ENCODE measurements at places on chromosomes 11 and 22.

GRCh38 chr11:104036995-104037394 lies 555 bp downstream of the DDI1 start:
- DNase-seq, result no peak

- no peak for DNase-seq
Measured at GRCh38 chr11:123653827-123654565, 428 bp downstream of the SCN3B start.

DNA sequence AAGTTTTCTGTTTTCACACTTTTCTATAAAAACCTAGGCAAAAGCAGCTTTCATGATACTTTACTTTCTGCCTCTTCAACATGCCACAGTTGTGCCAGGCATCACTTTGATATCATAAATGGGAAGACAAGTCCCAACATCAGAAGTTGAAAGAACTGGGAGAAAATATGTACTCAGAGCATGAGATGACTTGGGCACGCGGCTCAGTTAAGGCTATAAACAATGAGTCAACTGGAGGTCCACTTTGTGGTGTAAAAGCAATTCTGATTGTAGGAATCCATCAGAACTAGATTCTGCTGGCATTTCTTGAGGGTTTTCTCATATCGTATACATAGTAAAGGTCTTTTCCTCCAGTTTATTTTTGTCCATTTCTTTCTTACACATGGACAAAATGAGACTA lies 109.7 kb upstream of the USP47 start:
- no peak for DNase-seq

- no peak for DNase-seq
Measured at GRCh38 chr11:32437495-32438345, 2.4 kb upstream of the WT1 start.

- DNase-seq, result no peak
Measured at GRCh38 chr11:113001709-113002108, 40.5 kb downstream of the NCAM1 start.

- DNase-seq, result no peak
Measured at GRCh38 chr11:68940651-68941323, 37.1 kb downstream of the IGHMBP2 start.

- DNase-seq, result no peak
Measured at GRCh38 chr22:32333769-32334659, 23.7 kb upstream of the RFPL3 start.

DNA sequence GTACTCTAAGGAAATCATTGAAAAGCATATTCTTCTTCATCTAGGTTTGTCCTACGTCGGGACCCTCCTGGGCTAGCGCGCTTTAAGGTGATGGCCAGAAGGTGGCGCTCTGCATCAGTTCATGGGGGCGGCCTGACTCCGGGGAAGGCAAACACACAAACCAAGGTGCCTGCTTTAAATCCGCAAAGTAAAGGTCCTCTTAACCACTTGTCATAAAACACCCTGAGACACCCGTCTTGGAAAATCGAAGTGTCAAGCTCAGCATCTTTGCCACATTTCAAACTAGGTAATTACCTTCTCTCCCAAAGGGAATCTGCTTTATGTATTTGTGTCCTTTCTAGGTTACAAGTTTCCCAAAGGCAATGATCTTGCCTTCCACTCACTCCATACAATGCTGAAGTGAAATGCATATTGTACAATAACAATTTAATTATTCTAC lies 33.9 kb downstream of the LMO2 start:
- DNase-seq, result peak; percentile 84

GRCh38 chr11:6703247-6704063 lies 20.3 kb upstream of the MRPL17 start:
- no peak for DNase-seq

DNA sequence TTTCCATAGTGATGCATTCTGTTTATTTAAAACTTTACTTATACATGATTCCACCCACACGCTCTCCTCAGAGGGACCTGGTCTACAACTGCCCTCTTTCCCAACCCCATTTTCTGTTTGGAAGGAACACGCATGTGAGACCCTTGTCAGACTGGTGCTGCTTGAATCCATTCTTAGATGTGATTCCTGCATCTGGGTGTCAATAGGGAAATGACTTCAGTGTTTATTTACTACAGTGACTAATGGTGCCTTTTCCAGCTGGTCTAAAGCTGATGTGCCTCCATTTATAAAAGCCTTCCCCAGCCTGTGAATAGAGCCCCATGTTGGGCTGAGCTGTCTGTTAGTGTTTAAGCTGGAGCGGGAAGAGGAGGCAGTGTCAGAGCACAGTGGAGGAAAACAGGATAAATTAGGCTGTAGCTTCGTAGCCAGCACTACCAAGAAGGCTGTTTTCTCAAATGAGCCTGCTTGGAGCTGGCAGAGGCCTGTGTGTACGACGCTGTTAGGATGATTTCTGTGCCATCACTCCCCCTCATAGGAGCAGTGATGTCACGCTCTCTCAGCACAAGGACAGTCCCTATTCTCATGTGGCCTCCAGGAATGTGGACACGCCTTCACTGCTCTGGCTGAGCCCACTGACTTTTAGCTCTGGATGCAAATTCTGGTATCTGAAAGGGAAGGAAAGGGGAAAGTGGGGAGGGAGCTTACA lies 18.9 kb upstream of the C11orf96 start:
- no peak for DNase-seq

DNA sequence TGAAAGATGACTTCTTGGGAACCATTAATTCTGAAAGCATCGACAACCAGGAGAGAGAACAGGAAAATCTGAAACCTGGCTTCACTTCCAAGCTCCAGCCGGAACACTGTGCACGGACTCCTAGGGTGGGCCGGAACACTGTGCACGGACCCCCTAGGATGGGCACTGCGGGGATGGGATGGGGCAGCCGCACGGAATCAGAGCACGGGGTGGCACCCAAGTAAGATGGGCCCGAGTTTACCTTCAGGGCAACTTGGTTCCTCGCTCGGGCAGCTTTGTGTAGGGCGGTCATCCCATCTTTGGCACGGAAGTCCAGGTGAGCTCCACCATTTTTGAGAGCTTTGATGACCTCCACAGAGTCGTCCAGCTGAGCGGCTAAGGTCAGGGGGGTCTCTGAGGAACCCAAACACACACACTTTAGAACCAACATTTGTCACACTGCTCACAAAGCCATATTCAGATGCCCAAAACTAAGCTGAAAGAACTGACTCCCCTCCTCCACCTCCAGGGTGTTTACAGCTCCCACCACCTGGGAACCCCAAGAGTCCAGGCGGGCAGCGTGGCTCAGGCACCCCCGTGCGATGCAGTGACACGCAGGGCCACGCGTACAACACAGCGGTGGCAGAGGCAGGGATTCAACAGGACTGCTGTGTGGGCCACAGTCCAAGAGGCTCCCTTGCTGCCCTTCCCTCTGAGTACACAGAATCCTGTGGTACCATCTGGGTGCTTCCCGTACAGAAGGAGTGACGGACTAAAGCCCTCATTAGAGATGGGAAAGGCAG lies 157.9 kb downstream of the SHANK2 start:
- DNase-seq, result no peak

DNA sequence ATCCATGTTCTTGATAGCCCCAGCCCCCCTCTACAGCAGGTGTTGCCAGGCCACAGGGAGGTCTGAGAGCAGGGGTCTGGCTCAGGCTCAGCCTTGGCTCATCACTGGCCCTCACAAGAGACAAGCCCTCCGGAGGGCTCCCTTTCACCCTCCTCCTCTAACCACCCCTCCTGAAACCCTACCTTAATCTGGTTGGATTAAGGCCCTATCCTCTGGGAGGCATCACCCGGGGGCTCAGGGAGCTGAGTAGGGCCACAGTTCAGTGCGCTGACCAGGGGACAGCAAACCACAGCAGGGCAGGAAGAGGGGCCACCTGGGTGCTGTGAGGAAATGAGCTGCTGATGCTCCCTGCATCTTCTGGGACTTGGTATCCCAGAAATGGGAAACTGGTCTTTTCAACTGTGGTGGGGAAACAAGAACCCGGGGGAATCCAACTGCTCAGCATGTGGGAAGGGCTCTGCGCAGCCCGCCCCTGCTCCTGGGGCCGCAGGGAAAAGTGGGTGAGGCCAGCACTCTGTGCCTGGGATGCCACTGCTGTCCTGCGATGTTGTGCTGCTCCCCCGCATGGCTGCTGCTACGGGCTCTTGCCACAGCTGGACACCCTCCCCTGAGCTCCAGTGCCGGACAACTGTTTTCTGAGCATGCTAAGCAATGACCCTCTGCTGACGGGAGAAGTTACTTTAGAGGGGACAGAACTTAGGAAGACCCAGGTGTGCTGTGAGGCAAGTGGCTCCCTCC lies 17.5 kb downstream of the ADORA2A start:
- no peak for DNase-seq

GRCh38 chr11:889257-889656 lies 21.4 kb downstream of the CHID1 start:
- no peak for DNase-seq

- no peak for DNase-seq
Measured at GRCh38 chr11:58652726-58653280, 30.3 kb downstream of the CNTF start.

DNA sequence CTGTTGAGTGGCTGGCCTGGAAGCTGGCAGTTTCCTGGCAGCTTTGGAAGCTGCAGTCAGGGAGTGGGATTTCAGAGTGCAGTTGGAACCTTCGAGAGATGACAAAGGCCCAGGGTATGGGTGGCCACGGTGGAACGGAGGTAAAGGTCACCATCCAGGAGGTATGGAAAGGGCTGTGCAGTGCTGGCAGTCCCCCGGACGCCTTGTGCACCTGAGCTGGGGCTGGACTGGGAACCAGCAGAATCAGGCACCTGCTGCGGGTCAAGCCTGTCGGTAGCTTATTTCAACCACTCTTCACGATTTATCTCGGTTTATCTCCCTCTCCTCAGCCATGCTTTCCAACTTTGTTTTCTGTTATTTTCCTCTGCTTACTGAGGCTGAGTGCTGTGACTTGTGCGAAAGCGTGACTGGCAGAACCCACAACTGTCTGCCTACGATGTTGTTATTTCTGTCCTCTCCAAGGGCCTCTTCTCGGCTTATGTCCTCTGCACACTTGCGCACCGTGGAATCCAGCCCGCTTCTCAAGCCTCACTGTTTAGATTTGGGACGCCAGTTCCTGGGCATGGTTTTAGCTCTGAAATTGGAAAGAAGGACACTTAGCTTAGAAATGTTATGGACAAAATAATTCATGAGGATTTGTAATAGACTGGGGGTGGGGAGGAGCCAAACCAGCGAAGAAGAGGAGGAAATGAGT lies 24.0 kb upstream of the ATXN10 start:
- DNase-seq, result no peak

DNA sequence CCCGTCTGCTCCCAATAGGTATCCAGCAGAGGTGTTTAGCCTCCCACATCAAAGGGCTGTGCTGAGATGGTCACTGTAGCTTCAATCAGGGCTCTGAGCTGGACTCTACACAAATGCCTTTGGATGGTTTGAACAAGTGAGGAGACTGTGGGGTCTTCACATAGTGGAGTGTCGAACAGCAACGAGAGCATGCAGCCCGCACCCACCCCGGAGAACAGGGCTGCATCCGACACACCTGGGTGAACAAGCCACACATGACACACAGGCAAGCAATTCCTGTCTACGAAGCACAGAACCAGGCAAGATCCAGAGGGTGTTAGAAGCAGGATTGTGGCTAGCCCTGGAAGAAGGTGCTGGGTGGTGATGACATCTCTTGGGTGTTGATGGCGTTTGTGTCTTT lies 58.0 kb upstream of the FGF3 start:
- no peak for DNase-seq

- DNase-seq, result no peak
Measured at GRCh38 chr11:9148035-9148434, 56.6 kb upstream of the SCUBE2 start.

DNA sequence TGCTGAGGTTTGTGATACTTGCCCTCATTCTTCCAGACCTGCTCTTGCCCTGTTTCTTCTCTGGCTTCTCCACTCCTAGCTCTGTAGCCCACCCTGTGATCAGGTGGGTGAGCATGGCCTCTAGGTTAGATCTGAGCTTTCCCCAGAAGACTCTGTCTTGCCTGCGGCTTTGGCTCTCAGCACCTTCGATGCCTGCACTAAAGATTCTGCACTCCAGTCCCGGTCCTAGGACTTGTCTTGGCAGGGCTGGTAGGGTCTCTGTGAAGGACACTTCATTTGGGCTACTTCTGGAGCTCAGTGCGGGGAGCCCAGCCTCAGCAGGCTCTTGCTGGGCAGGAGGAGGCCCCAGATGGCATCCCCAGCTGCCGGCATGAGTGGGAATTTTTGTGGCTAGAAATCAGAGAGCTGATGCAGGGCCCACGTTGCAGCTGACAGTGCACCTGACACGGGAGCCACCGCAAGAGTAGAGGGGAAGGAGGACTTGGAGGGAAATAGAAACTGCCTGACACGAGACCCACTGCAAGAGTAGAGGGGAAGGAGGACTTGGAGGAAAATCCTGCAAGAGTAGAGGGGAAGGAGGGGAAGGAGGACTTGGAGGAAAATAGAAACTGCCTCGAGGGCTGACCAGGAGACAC lies 226.9 kb upstream of the B3GAT1 start:
- DNase-seq, result no peak

GRCh38 chr11:4809246-4809645 lies 5.1 kb upstream of the OR52R1 start:
- DNase-seq, result no peak

DNA sequence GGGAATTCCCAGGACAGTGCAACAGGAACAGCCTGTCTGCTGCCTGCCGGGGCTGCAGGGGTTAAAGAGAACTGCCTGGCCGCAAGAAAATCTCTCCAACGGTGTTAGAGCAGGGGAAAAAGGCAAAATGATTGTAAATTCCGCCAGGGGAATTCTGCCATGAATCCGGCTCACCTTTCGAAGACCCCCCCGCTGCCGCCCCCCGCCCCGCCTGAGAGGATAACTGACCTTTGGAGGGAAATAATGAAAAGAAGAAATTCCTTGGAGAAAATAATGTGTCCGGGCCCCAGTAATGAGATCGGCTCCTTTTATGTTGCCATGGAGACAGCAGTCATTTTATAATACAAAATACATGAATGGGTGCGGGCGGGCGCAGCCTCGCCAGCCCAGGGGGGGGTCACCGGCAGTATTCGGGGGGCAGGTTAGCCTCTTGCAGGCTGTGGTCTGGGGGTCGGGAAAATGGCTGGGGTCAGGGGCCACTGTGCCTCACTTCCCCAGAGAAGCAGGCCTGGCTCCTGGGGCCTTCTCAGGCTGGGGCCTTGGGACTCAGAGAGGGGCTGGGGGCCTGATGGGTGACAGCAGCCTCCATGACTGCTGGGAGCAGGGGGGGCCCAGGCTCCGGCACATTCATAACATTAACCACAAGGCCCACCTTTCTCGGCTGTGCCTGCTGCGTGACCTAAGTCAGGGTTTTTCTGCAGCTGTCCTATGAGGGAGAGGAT lies 228.1 kb downstream of the MN1 start:
- DNase-seq, result no peak
